Activated CD4-positive, CD25-positive, alpha-beta regulatory T cell treated with anti-CD3 and anti-CD28 coated beads, Interleukin-2, amount 50 U/mL, for 24 hours (primary cell): ENCODE measurements at places on chromosomes 5 and 9.

DNA sequence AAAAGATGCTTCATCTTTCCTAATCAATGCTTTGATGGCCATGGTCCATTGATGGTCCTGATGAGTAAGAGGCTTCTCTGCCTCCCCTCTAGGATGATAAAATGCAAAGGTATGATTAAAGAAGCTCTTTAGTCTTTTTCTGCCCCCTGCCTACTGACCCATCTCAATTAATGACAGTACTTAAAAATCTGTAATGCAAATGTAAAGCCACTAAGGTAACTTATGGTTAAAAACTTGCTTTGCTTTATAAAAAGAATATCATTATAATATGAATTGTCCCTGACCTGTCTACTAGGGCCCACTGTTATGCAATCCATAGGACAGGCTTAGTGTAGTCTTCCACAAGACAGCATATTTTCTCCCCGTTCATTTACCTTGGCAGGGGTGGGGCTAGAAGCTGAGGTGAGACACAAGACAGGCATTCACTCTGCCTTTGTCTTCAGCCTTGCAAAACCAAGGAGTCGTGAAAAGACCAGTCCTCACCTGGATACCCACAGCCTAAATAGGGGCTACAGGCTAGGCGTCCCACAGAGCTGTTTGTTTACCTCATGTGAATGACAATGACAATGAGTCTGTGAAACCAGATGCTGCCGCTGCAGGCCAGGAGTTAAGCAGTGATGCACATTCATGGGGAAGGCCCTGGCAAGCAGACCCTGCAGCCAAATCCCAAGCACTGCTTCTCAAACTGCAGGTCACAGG is 60.4 kb downstream of the BNC2 start:
- no peak for ATAC-seq

GRCh38 chr9:86353655-86354010 is 577 bp downstream of the TUT7 start:
- no peak for ATAC-seq

GRCh38 chr9:2053883-2054845 is 39.0 kb downstream of the SMARCA2 start:
- ATAC-seq, result peak; percentile 86

DNA sequence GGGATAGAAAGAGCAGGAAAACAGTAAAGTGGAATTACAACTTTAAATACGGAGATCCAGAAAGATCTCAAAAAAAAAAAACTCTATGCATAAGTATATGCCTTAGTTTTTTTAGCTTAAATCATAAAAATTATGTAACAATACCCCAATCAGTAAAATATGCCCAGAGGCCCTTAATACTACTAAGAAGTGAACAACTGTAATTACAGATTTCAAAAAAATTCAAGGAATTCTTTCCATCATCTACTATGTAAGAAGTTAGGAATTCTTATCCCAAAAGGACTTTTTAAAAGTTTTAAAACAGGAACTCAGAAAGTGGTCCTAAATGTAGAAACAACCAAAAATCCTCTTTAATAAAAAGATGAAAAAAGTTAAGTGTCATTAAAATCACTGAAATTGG is 111.3 kb downstream of the SSBP2 start:
- no peak for ATAC-seq

- no peak for ATAC-seq
Observed at GRCh38 chr5:39816156-39816845, 391.5 kb upstream of the DAB2 start.

DNA sequence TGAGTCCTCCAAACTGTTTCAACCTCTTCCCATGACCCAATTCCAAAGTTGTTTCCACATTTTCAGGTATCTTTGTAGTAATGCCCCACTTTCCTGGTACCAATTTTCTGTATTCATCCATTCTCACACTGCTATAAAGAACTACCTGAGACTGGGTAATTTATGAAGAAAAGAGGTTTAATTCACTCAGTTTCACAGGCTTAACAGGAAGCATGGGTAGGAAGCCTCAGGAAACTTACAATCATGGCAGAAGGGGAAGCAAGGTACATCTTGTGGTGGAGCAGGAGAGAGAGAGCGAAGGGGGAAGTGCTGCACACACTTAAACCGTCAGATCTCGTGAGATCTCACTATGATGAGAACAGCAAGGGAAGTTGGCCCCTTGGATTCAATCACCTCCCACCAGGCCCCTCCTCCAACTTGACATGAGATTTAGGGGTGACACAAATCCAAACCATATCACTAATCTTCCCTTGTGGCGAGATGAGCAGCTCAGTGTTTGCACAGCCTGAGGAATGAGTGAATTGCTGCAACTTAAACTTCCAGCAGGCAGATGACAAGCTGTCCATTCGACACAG is 42.9 kb downstream of the TRIP13 start:
- ATAC-seq, result no peak

GRCh38 chr5:135027697-135028615 is 6.1 kb downstream of the PITX1 start:
- ATAC-seq, result no peak

- ATAC-seq, result no peak
Observed at GRCh38 chr9:37061768-37062167, 27.7 kb upstream of the PAX5 start.

GRCh38 chr9:84819491-84819991 is 150.0 kb downstream of the NTRK2 start:
- ATAC-seq, result no peak

GRCh38 chr5:123756318-123756665 is 244.3 kb downstream of the CSNK1G3 start:
- no peak for ATAC-seq

- no peak for ATAC-seq
Observed at GRCh38 chr5:5154733-5155132, 14.6 kb downstream of the ADAMTS16 start.

DNA sequence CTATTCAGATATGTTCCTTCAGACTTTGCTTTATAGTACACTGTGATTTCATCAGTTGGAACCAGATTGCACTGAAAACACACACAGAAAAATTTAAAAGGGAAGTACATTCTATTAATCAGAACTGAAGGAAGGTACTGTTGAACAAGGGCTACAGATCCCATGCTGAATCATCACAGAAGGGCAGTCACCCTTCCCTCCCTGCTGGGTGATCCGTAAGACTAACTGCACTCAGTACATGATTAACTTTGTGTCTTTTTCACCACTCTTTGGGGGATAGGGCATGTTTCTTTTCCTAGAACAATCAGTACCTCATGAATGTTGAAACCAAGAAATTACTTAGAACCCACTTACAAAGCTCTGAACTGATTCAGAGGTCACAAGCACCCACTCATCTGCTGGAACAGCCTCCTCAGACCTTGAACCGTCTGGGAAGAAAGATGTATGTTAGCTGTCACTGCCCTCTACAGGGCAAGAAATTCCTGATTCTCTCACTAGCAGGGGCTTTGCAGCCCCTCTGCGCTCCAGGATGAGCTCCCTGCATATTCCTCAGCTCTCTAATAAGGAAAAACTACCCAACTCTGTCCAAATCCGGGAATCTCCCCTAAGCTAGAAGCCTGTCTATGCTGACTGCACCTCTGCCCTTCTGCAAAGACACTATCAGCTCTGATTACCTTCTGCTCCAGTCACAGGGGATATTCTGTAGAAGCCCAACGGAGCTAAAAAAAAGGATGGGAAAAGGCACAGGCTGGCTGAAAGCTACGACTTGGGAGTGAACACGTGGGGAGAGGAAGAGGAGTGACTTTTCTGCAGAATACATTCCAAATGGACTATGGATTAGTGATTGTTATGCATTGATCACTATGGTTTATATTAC is 51.0 kb downstream of the IARS1 start:
- ATAC-seq, result no peak

GRCh38 chr5:107154593-107154992 is 516.1 kb downstream of the EFNA5 start:
- no peak for ATAC-seq

DNA sequence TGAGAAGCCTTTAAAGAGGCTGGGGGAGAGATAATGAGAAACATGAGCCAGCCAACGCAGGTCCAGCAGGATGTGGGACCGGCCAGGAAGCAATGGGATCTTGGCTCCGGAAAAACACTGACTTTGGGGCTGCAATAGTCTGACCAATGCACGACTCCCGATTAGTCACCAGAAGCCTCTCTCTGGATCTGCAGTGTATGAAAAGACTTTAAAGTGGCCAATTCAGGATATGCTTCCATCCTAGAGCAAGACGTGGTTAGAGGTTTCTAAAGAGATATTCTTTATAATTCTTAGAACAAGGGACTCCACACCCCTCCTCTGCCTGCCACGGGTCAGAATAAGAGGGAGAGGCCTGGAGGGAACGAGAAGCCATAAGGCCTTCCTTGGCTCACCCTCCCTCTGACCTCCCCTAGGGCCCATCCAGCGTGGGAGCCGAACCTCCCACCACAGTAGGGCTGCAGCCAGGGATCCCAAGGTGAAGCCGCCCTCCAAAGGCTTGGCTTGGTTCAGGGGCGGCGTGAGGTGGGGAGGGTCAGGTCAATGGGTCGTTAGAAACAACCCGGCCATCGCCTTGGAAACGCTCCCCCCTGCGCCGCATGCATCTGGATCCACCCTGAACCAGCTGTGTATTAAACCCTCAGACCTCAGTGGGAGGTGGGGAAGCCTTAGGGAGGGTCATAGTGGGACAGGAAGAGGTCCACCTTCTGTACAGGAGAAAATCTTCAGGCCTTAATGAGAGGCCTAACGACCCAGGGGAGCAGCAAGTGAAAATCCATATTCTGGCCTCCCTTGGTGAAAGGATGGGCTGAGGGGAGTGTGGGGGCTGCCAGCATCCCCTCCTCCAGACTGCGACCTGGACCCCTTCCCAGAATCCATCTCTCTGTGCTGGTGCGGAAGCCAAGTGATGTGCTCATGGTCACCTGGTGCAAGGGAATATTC is 11.1 kb downstream of the FGF1 start:
- ATAC-seq, result no peak

DNA sequence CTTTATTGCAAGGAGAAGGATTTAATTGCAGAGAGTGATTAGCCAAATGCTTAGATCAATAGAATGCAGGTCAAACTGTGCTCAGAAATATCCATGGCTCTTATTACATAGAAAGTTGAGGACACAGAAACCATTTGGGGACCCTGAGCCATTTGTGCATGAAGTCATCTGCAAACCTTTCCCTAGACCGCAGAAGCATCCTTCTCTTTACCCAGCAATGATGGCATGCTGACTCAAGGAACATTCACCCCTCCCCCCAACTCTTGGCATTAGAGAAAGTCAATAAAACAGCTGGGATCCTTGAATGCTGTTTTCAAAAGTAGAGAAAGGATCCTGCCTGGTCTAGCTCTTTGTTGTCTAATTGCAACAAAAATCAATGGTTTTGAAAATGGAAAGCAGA is 73.5 kb downstream of the PPP2R2B start:
- no peak for ATAC-seq

- no peak for ATAC-seq
Observed at GRCh38 chr5:154786414-154786813, 31.2 kb downstream of the LARP1 start.

DNA sequence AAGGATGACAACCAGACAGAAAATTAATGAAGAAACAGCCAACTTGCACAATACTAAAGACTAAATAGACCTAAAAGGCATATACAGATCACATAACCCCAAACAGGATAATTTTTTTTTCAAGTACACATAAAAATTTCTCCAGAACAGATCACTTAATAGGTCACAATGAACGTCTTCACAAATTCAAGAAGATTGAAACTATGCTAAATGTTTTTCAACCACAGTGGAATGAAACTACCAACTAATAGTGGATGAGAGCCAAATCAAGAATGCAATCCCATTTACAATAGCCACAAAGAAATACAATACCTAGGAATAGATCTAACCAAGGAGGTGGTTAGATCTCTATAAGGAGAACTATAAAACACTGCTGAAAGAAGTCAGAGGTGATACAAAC is 145.8 kb downstream of the TMEM232 start:
- no peak for ATAC-seq

- no peak for ATAC-seq
Observed at GRCh38 chr5:92418341-92418740, 1035.2 kb upstream of the ARRDC3 start.

- ATAC-seq, result no peak
Observed at GRCh38 chr5:175557778-175558177, 79.4 kb downstream of the SFXN1 start.

GRCh38 chr9:136399176-136400037 is 563 bp downstream of the SNAPC4 start:
- ATAC-seq, result peak; percentile 18

GRCh38 chr5:35804201-35804653 is 52.5 kb upstream of the IL7R start:
- no peak for ATAC-seq

DNA sequence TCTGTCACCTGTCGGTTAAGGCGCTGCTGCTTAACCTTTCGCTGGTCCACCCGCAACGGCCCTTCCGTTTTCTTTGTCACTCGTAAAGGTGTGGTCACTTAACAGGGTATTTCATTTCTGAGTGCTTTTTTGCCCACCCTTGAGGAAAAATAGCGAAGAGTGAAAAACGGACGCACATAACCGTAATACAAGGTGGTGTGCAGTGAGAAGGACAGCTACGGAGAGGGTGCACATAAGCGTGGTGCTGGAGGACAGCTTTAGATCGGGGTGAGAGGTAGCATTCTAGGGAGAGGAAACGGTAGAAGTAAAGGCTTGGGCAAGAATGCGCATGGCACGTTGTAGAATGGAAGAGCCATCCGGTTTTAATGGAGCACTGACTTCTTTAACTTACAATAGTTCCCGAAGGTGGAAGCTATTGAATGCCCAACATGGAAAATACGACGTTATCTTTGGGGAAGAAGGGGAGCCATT is 761 bp downstream of the CCT5 start:
- ATAC-seq, result peak; percentile 11

DNA sequence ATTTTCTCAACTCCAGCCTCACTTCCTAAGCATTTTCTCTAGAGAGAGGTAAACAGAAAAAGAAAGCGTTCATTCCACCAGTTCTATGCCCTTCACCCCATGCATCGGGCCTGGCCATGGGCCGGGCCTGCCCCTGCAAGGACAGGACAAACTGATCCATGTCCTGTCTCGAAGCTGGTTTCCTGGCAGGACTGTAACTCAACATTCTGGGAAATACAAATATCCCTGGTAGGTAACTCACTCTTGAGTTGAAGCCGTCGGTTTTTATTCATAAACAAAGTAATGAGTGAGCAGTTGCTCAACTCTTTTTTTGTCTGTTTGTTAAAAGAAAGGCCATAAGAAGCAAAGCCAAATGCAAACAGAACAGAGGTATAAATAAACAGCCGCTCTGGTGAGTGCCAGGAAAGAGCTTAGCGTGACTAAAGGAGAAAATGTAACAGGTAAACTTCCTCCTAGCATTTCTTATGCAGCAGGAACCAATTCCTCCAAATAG is 64.4 kb upstream of the DNAH5 start:
- no peak for ATAC-seq

DNA sequence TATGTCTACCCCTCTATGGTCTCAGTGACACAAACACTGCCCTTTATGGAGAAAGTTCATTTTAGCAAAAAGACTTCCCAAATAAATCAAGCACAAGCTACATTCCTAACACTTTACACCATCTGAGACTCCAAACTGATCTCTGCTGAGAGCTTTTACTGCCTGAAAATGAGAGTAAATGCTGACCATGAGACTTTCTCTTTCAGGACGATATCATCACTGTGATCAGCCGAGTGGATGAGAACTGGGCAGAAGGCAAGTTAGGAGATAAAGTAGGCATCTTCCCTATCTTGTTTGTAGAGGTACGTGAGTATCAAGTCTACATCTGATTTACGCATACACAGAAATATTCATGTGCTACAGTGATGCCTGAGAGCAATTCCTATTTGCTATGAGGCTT is 67.5 kb downstream of the SH3RF2 start:
- no peak for ATAC-seq

GRCh38 chr5:29779141-29779540 is 1414.3 kb upstream of the CDH6 start:
- ATAC-seq, result no peak
